ENCODE measurements at places on chromosomes 11 and 22.
A peak's percentile ranks its signal among the peaks of the same experiment; 100 is the strongest.

DNA sequence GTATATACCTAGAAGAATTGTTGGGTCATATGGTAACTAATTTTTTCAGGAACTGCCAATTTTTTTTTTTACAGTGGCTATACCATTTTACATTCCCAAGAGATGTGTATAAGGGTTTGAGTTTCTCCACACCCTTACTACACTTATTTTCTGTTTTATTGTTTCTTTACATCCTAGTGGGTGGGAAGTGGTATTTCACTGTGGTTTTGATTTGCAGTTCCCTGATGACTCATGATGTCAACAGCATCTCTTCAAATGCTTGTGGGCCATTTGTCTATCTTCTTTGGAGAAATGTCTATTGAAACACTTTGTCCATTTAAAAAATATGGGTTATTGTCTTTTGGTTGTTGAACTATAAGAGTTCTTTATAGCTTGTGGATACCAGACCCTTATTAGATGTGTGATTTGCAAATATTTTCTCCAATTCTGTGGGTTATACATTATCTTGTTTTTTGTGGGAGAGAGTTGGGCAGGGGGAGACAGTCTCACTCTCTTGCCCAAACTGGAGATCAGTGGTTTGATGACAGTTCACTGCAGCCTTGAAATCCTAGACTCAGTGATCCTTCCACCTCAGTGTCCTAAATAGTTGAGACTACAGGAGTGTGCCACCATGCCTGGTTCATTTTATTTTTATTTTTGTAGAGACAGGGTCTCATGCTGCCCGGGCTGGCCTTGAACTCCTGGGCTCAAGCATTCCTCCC is 30.3 kb upstream of the PISD start:
- H3K27me3 ChIP-seq: no peaks in the 10 kb centered on the region
- H3K27ac ChIP-seq: no peak overlapping the region
- no peak for DNase-seq
- H3K36me3 ChIP-seq: no peaks in the 10 kb centered on the region
- H3K4me3 ChIP-seq: no peak overlapping the region
- no peaks in the 10 kb centered on the region for H3K4me1 ChIP-seq

GRCh38 chr11:45659818-45660160 is 5.6 kb downstream of the CHST1 start:
- no peak overlapping the region for H3K4me3 ChIP-seq
- H3K36me3 ChIP-seq: no peaks in the 10 kb centered on the region
- peaks cover 7% of the 10 kb centered on the region for H3K4me1 ChIP-seq
- DNase-seq: no peak

- no peaks in the 10 kb centered on the region for H3K27me3 ChIP-seq
- no peaks in the 10 kb centered on the region for H3K36me3 ChIP-seq
- DNase-seq: peak; percentile 75
- no peak overlapping the region for H3K4me3 ChIP-seq
- peak overlapping the region; percentile 91 for H3K27ac ChIP-seq
Observed at GRCh38 chr11:123822599-123822998, 16.4 kb upstream of the OR6M1 start.

GRCh38 chr11:112132737-112133136 is 31.2 kb downstream of the IL18 start:
- no peaks in the 10 kb centered on the region for H3K4me1 ChIP-seq
- no peaks in the 10 kb centered on the region for H3K36me3 ChIP-seq
- DNase-seq: no peak
- H3K4me3 ChIP-seq: no peak overlapping the region

DNA sequence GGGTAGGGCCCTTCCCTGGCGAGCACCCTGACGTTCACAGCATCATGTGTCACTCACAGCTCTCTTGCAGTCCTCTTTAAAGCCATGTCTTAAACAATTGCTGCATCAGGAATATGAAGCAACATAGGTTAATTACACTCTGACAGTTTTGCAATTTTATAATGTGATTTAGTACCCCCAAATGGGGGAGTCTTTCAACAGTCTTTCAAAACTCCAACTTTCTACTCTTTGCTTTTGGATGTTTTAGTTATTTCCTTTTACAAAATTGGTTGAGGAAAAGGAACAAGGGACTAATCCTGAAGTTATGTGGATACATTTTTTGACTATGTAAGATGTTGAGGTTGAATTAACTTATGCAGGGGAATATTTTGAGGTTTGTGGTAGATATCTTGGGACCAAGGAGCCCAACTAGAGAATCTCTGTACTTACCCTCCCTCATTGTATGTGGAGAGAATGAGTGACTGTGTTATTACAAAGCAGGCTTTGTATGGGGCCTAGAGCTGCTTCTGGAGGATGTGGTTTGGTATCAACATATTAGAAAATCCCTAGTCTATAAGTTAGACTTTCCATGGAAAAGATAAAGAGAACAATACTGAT is at the start of gene MMP8:
TSS of gene MMP8 (minus strand) at position 51 of the 597 bp plus-strand sequence. CDS start 99 bp downstream, outside the sequence.
- DNase-seq: no peak
- no peaks in the 10 kb centered on the region for H3K36me3 ChIP-seq
- H3K27ac ChIP-seq: no peak within 1 kb of the TSS
- H3K4me3 ChIP-seq: no peak within 1 kb of the TSS
- H3K4me1 ChIP-seq: no peaks in the 10 kb centered on the region
- no peaks in the 10 kb centered on the region for H3K27me3 ChIP-seq

Data from Caco-2 (cell line).